ENCODE measurements at places on chromosomes 7 and 10. TPM values are rescaled to one million over a fixed set of nuclear protein-coding genes. Genes with fewer than 3 reads are reported as not detected.

The MACROH2A2 gene
- total RNA-seq, result 5.6 TPM

The MMP21 gene
- total RNA-seq, result 0.28 TPM

The CUEDC2 gene
- 40.9 TPM for total RNA-seq

The GPRIN2 gene
- not detected for total RNA-seq

The EVX1 gene
- total RNA-seq, result not detected

The FAS gene
- total RNA-seq, result 40.7 TPM

The C10orf105 gene
- 0.24 TPM for total RNA-seq

The CDHR3 gene
- total RNA-seq, result 3.7 TPM

The HDAC9 gene
- total RNA-seq, result 42.3 TPM

The DDC gene
- not detected for total RNA-seq

The SLC12A9 gene
- total RNA-seq, result 15.6 TPM

The SSC4D gene
- 0.38 TPM for total RNA-seq

The EGR2 gene
- 3.0 TPM for total RNA-seq

The NPSR1 gene
- total RNA-seq, result not detected

The CABCOCO1 gene
- 1.4 TPM for total RNA-seq

The GDF2 gene
- not detected for total RNA-seq

The SPDYE11 gene
- total RNA-seq, result not detected

The OR13A1 gene
- not detected for total RNA-seq

The HOXA7 gene
- total RNA-seq, result 6.7 TPM

The FXYD4 gene
- not detected for total RNA-seq

The NPC1L1 gene
- 0.23 TPM for total RNA-seq

All from posterior vena cava (tissue), 2 donors.